ENCODE measurements at places on chromosomes 6 and 20.

DNA sequence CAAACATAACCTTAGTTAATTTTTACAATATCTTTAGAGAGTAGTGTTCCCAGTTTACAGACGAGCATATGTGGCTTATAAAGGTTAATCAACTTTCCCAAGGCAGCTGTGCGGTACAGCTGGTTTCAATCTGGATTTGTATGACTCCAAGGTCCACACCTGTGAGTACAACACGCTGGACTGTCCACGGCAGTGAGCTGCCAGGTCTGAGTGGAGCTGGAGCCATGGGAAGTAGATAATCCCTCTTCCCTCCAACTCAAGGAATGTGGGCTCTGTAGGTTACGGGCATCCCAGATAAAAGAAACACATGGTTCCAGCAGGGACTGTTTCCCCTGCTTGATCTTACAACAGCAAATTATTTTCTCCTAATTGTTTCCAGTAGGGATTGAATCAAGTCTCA is 102.2 kb downstream of the SOD2 start:
- no peak for DNase-seq

DNA sequence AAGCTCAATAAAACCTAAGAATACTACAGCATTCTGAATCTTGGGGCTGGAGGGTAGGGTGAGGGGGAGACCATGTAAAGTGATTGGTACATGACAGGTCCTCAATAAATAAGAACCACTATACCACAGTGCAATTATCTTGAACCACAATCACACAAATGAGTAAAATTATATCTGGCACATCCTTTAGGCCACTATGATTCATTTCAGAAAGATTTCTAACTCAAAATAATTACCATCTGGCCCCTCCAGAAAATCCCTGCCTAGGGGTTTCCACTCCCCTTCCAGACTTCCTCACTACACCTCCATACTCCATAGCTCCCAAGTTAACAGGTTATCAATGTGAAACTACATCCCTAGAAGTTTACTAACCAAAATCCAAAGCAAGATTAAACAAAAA is 19.7 kb downstream of the AKIRIN2 start:
- DNase-seq: no peak

DNA sequence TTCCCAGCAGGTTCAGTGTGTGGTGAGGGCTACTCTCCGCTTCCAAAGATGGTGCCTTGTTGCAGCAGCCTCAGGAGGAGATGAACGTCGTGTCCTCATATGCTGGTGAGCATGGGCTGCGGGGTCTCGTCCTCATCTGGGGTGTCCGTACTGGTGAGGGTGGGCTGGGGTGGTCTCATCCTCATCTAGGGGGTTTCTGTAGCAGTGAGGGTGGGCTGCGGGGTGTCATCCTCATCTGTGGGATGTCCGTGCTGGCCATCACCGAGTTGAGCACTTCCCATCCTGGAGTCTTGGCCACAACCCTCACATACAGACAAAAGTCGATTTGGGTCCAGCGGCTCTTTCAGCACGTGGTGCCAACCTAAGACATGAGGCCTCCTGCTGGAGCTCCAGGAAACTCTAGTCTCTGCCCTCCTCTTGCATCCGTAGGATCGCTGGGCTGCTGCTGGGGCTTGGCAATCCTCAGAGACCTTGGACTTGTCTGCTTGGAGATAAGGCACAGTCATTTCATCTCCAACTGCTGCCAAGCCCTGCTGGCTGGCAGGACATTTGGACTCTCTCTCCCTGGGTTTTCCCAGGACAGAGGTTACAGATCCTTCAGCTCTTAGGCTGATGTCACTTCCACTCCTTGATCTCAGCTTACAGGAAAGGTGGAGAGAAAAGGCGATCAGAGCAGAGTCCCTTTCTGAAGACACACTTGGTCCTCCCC is 160.4 kb downstream of the PACRG start:
- DNase-seq: no peak

DNA sequence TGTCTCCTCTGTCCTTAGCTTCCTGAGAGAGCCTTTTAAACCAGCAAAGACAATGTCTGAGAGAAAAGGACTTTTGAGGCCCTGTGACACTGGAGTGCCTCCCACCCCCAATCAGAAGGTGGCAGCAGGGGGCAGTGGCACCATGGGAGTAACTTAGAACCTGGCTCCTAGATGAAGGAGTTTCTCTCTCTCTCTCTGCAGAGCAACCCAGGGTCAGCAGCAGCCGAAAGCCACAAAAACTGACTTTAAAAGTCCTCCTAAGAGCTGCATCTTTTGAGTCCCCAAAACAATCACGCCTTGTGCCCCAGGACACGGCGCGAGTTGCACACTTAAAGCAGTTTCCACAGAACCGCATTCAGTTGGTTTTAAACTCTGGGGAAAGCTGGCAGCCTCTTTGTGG is 5.3 kb upstream of the TCP11 start:
- peak; percentile 70 for DNase-seq

- DNase-seq: no peak
These were observed 372.2 kb upstream of the RNF217 start for GRCh38 chr6:124590001-124590400.

DNA sequence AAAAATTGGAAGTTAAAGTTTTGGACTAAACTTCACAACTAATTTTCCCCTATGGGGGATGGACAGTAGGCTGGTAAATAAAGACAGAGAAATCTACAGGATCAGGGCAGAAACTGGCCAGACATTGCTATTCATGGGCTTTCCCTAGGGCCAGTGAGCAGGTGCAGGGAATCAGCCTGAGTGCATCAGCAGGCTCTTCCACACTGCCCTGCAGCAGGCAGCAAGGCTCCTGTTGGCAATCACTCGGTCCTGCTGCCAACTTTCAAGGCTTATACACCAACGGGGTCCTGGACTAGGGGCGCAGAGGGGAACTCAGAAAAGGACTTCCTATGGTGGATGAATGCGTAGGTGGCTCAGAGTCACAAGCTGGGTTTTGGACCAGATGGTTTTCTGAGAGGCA is 59.8 kb upstream of the NHSL1 start:
- no peak for DNase-seq

GRCh38 chr6:7819431-7820015 is 91.1 kb downstream of the TXNDC5 start:
- DNase-seq: peak; percentile 72

- peak; percentile 84 for DNase-seq
These were observed 7.2 kb downstream of the HLA-DMB start for GRCh38 chr6:32933661-32934085.

DNA sequence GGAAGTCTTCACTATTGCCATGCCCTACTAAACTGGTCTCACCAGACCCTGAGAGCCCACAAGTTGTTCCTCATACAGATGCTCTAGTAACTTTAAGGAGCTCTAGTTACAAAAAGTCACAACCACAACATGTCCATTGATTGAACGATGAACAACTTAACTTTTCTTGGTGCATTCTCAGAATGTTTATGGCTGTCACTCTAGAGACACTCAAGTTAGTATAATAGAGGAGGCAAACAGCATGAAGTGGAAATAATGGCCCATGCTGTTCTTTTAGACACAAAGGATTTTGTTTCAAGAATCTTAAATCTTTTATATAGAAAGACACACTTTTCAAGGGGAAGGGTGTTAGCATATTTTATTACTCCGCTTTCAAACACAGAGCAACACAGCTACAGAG is 934.4 kb downstream of the HACE1 start:
- no peak for DNase-seq

DNA sequence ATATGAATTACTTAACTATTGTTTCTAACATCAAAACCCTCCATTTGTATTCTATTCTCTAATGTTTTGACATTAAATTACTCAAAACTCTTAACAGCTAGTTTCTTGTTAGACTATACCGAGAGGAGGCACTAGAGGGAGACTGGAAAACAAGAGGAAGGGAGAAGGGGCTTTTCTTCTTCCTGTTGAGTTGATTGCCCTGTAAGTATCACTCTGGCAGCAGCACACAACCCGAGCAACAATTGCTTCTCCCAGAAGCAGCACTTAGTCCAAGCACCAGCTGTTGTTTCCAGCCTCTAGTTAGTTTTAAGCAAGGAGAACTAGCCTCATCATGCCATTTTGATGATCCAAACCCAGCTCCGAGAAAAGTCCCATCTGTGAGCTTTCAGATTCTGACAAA is 603.8 kb downstream of the PRKN start:
- DNase-seq: peak; percentile 10

- no peak for DNase-seq
These were observed 117.5 kb downstream of the KCNQ5 start for GRCh38 chr6:72739368-72739779.

DNA sequence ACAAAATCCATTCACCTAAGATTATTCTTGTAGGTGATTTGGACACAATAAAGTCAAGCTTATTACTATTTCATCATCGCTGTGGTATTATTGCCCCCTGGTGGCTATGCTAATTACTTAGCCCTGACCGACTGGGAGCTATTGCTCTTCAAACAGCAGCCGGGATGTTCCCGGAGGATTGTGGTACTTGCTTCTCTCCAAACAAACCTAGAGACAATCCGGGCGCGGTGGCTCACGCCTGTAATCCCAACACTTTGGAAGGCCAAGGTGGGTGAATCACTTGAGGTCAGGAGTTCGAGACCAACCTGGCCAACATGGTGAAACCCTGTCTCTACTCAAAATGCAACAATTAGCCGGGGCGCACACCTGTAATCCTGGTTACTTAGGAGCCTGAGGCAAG is 15.4 kb upstream of the STMND1 start:
- peak; percentile 81 for DNase-seq

DNA sequence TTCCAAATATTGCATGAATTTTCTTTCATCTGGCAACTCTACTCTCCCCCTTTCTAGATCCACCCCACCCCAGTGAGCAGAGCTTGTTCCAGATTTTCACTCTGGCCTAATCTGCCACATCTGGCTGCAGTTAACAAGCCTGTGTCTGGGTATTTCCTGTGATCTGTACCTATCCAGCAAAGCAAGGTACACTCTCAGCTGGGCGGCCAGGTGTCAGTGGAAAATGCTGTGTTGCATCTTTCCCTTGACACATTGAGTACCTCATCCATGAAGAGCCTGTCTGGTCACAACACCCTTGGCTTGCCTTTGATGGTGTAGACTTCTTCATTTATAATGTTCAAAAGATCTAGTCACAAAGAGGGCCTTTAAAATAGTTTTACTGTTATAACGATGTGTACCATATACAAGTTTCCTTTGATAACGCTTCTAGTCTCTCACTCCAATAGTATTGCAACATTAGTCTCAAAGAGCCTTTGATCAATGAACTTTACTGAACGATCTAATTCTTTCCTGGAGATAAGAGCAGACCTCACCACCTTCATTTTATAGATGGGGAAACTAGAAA is 6.0 kb upstream of the RNF182 start:
- DNase-seq: no peak

GRCh38 chr6:64213697-64214096 is 578.1 kb downstream of the PHF3 start:
- DNase-seq: no peak

DNA sequence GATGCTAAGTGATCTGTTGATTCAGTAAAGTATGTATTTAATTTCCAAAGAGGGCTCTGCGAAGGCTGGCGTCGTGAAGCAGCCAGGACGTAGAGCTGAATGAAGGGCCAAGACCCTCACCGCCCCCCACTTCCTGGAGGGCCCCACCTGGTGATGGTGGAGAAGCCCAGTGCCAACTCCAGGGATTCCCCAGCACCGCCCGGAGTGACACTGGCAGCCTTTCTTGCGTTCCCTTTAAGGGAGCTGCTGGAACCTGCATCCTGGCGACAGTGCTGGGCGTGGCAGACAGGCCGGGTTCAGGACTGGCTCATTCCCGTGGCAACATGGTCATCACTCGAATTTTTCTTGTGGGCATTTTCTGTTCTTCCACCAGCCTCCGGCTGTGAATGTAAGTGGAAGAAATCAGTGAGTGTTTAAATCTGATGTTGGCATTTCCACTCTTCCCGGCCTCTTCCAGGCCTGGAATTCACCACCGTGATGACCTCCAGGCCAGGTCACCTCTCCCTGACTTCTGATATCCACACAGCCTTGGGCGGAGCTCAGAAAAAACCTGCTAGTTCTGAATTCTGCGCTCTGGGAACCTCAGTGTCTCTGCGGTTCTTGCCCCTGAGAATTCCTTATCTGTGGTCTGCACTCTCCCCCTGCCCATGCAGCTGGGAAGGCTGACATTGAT is 57.4 kb upstream of the DACT2 start:
- no peak for DNase-seq

- DNase-seq: no peak
These were observed 12.5 kb upstream of the POU3F2 start for GRCh38 chr6:98821756-98822405.

- DNase-seq: no peak
These were observed 8.5 kb upstream of the CST11 start for GRCh38 chr20:23461180-23461579.

DNA sequence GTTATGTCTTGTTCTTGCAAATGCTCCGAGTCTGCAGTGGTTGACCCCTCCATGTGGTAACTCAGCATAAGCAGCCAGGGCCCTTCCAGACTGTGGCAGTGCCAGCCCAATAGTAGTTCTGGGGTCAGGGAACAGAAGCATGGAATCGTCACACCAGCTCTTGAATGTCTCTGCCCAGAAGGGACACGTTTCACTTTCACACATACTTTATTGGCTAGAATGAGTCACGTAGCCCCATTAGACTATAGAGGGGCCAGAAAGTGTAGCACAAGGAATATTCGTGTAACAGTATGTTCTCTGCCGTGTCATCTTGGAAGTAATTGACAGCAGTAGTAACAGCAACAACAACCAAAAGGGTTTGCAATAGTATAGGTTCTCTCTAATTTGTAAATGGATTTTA is 254.7 kb downstream of the FARS2 start:
- DNase-seq: no peak

GRCh38 chr6:36917541-36918193 is 31.9 kb downstream of the C6orf89 start:
- DNase-seq: peak; percentile 96

GRCh38 chr6:39896701-39897100 is 37.6 kb downstream of the MOCS1 start:
- DNase-seq: no peak

- DNase-seq: peak; percentile 90
These were observed at the start of gene MOXD1 for GRCh38 chr6:132400883-132401617. Gene MOXD1 (minus strand): TSS chr6:132401475. CDS start chr6:132401426, 49 bp downstream.

GRCh38 chr6:89133981-89134380 is 11.9 kb upstream of the PM20D2 start:
- no peak for DNase-seq

DNA sequence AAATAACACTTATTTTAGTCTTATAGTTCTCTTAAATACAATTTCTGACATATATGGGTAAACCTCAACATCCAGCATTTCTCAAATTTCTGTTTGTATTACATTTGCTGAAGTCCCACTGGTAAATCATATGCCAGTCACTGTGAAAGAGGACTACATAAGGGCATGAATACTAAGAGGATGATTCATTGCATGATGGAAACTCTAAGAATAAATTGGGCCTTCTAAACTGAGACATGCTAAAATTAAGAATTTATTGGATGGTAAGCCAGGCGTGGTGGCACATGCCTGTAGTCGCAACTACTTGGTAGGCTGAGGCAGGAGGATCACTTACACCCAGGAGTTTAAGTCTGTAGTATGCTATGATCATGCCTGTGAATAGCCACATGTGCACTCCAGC is 12.1 kb downstream of the DEFB123 start:
- peak; percentile 14 for DNase-seq
